ENCODE measurements at places on chromosomes 2 and 18. TPM values are rescaled to one million over a fixed set of nuclear protein-coding genes. Genes with fewer than 3 reads are reported as not detected.

The CDH2 gene
- 0.18 TPM for total RNA-seq

The PROKR1 gene
- total RNA-seq: not detected

DNA sequence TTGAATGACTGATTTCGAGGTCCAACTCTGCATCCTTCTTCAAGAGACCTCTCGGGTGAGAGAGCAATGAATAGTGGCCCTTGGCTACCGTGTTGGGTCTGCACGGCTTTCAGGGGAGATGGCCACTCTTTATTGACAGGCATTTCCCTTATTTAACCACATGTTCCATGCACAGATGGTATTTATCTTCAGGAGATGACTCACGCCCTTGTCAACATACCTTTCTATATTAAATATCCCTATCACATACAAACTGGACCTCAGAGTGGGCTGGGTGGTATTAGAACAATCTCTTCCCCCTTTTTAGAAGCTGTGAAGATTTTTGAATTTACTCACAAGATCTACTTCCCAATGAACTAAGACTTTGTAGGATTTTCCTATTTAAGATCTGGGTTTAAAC, 109.6 kb upstream of the CDC42EP3 start:
- no peak for DNase-seq

The CRYBA2 gene
- not detected for total RNA-seq

All from activated T-cell treated with anti-CD3 and anti-CD28 coated beads, Interleukin-2, amount 50 U/mL, for 4 hours (primary cell).